SK-N-SH (cell line): ENCODE measurements at places on chromosomes 1 and 21. TPM values are rescaled to one million over a fixed set of nuclear protein-coding genes. Genes with fewer than 3 reads are reported as not detected.

Gene CAMK1G
- polyA plus RNA-seq: 15.1 and 18.5 TPM in 2 replicates

Gene IRF2BP2
- 40.3 and 73.9 TPM in 2 replicates for polyA plus RNA-seq

Gene DENND2D
- 1.3 and 1.6 TPM in 2 replicates for polyA plus RNA-seq

Gene LCE1C
- not detected in 2 replicates for polyA plus RNA-seq

Gene S1PR1
- polyA plus RNA-seq: 5.9 and 6.5 TPM in 2 replicates

Gene ABCA4
- polyA plus RNA-seq: 0.03 and 0.06 TPM in 2 replicates

Gene FPGT
- polyA plus RNA-seq: 3.5 and 5.1 TPM in 2 replicates

Gene ARMH1
- 6.6 and 10.5 TPM in 2 replicates for polyA plus RNA-seq

Gene HDAC1
- polyA plus RNA-seq: 172 and 226 TPM in 2 replicates

Gene TARBP1
- polyA plus RNA-seq: 33.0 and 46.1 TPM in 2 replicates

Gene CD53
- polyA plus RNA-seq: not detected in 2 replicates

Gene COL6A1
- polyA plus RNA-seq: 37.3 and 107 TPM in 2 replicates

Gene FCRL2
- polyA plus RNA-seq: not detected in 2 replicates

Gene GSTM1
- not detected in 2 replicates for polyA plus RNA-seq

- no peak for DNase-seq
Observed at GRCh38 chr1:116389013-116389412, 16.0 kb downstream of the ATP1A1 start.

- no peak for DNase-seq
Observed at GRCh38 chr1:7552402-7552801, 218.7 kb upstream of the VAMP3 start.

DNA sequence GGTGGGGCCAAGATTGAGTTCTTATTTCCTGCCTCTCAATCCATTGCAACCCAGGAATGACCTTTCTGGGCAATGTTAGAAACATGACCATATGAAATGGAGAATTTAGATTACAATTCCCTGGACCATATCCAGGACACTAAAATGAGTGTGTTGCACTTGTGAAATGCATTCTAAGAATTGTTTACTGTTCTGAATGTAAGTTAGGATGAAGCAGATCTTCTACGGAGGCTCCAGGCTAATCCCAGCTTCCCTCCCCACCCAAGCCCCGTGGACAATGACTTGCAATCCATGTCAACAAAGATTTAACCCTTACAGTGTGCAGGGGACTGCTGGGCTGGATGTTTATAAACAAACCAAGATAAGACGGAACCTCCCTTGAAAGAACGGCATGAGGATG is 31.7 kb upstream of the HAO2 start:
- DNase-seq: no peak

GRCh38 chr1:2200308-2200943 is 5.9 kb upstream of the FAAP20 start:
- no peak for DNase-seq

DNA sequence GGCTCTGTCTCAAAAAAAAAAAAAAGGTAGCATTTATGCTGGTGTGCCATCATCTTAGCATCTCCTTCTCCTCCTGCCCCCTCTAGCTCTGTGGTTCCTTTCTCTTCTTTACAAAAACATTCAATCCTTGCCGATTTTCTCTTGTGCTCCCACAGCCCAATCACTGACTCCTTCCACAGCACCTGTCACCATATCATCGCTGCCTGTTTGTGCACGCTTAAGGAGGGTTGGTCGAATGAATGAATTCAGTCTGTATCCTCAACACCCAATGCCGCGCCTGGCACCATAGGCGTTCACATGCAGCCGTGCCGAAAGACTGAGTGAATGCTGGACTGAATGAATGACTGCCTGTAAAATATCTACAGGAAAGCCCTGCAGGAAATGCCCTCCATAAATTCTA is 7.9 kb downstream of the RNU5D-1 start:
- no peak for DNase-seq

- no peak for DNase-seq
Observed at GRCh38 chr1:188237573-188238348, 1409.0 kb downstream of the PLA2G4A start.

DNA sequence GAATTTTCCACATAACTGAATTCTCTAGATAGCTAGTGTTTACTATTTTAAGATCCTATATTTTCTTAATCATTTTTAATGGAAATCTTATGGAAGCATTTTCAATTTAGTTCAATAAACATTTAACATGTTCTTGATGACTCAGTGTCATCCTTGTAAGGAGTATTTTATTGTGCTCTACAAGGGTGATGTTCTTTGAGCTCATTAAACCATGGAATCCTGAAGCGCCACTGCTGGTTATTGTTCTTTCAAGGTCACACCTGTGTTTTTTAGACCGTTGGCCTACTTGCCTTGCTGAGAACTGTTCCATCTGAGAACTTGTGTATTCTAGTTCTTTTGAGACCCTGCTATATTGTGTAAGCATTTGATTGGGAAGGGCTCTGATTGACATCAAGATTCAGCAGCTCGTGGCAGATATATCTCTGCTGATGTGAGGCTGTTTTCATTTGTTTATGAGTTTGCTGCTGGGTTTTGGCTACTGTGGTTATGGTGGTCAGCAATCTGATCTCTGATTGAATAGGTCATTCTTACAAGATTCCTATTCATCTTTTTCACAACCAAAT is 132.0 kb downstream of the GIPC2 start:
- DNase-seq: no peak

DNA sequence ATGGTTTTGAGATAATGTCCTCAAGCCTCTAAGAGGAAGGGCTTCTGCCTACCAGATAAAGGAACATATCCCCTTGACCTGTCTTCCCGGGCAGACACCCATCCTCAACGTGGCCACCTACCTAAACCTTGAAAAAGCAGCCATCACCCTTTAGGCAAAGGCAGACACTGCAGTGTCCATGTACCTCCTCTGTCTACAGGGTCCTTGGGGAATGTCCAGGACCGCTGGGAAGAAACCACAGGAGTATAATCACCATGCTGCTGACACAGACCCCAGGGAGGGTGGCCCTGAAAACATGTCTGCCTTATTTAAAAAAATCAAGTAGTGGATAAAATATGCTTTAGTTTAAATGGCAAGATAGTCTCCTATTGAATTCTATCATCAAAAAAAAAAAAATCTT is 16.6 kb downstream of the BCAR3 start:
- peak; percentile 38 for DNase-seq

- no peak for DNase-seq
Observed at GRCh38 chr1:28913786-28914227, 562 bp upstream of the EPB41 start.

GRCh38 chr21:42276526-42277154 is 38.6 kb downstream of the TFF3 start:
- DNase-seq: no peak

DNA sequence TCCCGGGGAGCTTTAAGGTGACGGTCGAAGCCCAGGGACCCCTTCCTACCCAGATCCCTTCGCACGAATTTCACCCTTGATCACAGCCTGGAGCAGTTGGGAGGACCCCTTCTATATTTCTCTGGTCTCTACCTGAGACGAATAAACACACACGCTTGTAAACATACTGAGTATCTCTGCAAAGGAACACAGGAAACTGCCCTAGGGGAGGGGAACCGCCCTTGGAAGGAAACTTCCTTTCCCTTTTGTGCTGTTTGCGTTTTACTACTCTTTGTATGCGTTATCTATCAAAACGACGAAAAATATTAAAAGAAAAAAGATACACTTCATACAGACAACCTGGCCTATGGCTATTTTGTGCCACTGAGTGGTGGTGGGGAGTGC is 750 bp downstream of the NECAP2 start:
- DNase-seq: no peak

DNA sequence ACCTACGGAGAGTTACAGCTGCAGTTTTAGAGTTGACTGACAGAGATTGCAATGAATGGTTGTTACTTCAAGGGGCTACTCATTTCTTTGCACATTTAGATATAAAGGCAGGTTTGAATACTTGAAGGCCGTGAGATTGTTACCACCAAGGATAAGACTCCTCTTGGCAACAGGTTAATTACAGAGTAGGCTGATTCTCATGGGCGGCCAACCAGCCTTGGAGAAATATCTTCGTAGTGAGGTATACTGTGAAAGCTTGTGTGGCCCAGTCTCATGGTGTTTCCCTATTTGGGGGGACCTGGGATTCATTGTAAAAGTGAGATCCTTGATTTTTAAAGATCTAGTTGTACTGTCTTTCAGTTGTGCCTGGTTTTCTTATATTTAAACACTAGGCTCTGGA is 103.2 kb upstream of the OLFM3 start:
- DNase-seq: no peak

DNA sequence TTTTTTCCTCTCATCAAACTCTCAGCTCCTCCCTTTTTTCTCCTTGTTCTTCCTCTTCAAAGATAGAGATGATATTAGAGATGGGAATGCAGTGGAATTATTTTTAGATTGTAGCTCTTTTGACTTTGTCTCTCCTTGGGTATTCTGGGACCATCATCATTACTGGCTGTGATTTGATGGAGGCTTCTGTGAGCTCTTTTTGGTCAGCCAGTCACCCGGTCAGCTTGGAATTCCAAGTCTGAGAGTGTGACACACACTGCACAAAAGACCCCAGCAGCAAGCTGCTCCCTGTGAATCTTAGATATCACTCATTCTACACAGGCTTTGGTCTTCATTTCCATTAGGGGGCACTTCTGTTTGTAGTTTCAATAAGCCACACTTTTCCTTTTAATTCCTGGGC is 51.6 kb upstream of the NEK7 start:
- no peak for DNase-seq

GRCh38 chr1:10709165-10709564 is 87.3 kb downstream of the CASZ1 start:
- DNase-seq: no peak

DNA sequence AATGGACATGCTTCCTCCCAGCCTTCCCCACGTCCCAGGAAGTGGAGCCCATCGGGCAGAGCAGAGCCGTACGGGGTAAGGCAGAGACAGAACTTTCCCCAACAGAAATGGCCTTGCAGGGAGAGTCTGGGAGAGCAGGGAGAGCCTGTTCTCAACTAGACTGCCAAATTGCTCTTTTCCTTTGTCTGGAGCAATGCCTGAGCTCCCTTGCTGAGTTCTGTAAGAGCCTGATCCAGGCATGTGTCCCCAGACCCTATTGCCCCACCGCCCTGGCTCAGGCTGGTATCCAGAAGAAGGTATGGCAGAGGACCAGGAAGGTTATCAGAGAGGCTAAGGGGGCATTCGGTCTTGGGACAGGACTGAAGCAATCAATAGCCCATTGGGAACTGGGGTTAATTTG is 79.9 kb downstream of the TMEM53 start:
- DNase-seq: no peak

GRCh38 chr1:55049914-55050278 is 10.5 kb downstream of the PCSK9 start:
- DNase-seq: peak; percentile 67

DNA sequence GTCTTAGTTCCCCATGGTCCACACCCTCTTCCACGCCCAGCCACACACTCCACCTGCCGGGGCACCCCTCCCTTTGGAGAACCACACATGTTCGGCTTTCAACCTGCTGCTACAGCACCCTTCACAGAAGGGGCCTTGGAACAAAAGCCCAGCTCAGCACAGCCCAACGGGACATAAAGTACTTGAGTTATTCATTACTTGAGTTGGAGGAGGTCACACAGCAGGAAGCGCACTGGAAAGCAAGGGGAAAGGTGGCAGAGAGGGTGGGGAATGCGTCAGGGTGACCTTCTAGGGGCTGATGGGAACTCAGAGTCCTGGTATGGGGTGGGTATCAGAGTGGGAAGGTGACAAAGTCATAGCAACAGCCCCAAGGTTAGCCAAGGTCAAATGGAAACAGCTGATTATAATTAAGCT is 3.0 kb upstream of the ATP1B1 start:
- DNase-seq: no peak

GRCh38 chr1:224180783-224181452 is 2.1 kb upstream of the DEGS1 start:
- DNase-seq: no peak

DNA sequence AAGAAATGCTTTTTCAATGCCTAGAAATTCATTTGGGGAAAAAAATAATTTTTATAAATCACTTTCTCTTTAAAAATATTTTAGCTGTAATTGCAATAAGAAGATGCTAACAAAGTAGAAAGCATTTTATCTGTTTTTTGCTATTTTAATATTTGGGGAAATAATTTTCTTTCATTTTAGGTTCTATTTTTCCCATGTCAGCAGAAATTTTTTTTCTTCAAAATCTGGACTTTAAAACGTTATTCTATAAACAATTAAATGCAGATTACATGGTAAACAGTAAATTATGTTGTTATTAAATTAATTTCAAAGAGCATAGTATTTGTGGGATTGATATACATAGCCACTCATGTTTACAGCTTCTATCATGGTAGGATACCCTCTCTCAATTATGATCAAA is 27.7 kb upstream of the RRP15 start:
- DNase-seq: no peak

DNA sequence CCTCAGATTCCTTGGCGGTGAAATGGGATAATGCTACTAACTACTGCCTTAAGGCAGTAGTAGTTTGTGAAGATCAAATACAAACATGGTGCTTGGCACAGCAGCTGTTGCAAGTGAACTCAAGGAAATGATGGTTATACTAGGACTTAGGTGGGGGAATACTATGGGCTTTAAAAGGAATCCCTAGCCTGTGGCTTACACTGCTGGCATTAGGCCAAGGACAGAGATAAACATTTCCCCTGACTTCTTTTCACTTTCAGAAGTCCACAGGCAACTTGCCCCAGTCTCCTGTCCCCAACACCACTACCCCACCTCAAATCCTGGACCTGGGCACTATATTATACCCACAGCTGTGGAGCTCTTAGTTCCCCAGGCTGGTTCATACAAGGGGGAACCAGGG is 13.1 kb upstream of the VAMP4 start:
- DNase-seq: no peak

GRCh38 chr1:79852004-79852403 is 845.5 kb upstream of the ADGRL4 start:
- DNase-seq: no peak

GRCh38 chr1:243883551-243883950 is 33.5 kb upstream of the AKT3 start:
- no peak for DNase-seq

GRCh38 chr21:42319376-42319775 is 4.2 kb upstream of the TFF3 start:
- DNase-seq: no peak

- peak; percentile 86 for DNase-seq
Observed at GRCh38 chr1:27662707-27663393, 9.1 kb downstream of the IFI6 start.

GRCh38 chr1:180540697-180541594 is 17.8 kb upstream of the OVAAL start:
- DNase-seq: no peak

DNA sequence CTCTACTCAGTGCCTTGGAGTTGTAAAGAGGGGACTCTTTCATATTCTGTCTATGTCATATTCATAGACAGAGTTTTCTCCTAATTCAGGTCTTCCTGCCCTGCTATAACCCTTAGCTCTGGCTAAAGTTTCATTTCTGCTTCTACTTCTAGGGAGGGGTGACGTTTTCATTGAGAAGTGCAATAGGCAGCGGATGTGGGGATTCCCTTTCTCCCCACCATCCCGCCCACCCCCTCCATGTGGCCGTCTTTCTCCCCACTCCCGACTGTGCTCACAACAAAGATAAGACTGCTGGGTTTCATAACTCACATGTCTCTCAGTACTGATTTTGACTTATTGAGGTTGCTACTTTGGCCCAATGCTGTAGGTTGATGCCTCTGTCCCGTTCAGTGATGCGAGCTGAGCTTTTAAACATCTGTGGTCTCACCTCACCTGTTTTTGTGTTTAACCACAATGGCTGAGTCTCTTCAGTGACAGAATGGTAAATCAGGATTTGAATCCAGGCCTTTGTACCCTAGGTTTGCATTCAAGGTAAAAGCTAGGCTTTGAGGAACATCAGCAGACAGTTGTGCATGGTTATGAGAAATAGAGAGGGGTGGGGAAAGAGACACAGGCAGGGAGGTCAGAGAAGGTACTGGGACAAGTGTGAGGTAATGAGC is 7.8 kb upstream of the KIF14 start:
- DNase-seq: no peak
